ENCODE measurements at places on chromosomes 3 and 15. TPM values are rescaled to one million over a fixed set of nuclear protein-coding genes. Genes with fewer than 3 reads are reported as not detected.

The NTRK3 gene
- total RNA-seq, result 2.0 TPM

The CDCP1 gene
- 0.78 TPM for total RNA-seq

The SCAANT1 gene
- total RNA-seq, result not detected

The GPR160 gene
- 0.59 TPM for total RNA-seq

The LAMB2 gene
- total RNA-seq, result 692 TPM

The CNTN3 gene
- not detected for total RNA-seq

The RAF1 gene
- 46.7 TPM for total RNA-seq

The PROK2 gene
- not detected for total RNA-seq

The AMIGO3 gene
- 0.54 TPM for total RNA-seq

The LRRK1 gene
- total RNA-seq, result 15.3 TPM

The GOLGA6L7 gene
- total RNA-seq, result not detected

Data from cardiac ventricle fibroblast (primary cell).